IPS DF 6.9 (cell line): ENCODE measurements at places on chromosomes 11 and 22.

GRCh38 chr11:103544874-103545273 lies 435.6 kb downstream of the DYNC2H1 start:
- H3K4me3 ChIP-seq, result no peak overlapping the region
- no peak overlapping the region for H3K27ac ChIP-seq
- no peaks in the 10 kb centered on the region for H3K36me3 ChIP-seq
- DNase-seq, result no peak

DNA sequence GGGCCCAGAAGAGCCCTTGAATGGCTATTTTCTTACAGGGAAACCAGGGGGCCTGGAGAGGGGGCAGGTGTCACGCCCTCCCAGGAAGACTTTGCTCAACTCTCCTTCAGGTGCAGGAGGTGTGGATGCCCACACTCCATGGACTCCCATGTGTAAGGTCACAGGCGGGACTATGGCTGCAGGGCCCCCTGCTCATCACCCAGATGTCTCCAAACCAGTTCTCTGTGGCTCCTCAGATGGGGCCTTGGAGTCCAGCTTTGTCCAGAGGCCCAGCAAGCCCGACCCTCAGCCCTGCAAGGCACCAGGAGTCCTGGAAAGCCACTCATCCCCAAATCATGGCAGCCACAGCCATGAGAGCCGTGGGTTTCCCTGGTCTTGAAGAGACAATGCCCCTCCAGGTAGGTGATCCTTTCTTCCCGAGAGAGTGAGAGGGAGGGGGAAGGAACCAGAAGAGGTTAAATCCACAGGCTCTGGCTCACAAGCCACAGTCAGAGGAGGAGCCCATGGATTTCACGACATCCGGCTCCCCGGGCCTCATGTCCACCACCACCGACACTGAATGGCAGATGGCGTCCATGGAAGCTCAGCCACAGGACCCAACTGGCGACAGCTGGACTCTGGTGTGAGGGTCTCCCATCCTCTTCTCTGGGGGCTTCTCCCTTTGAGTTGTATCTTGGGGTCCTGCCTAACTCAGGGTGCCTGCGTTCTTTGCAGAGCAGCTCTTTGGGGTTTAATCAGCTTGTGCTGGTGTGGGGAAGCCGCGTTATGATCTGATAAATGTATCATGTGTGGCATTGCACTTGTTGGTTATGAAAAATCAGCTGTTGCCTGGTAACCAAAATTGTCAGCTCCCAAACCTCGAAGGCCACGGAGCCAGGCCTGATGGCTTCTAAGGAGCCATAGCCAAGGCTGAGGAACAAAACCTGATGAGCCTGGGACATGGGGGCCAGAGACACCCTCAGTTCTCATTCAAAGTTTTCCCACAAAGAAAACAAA lies 620.4 kb downstream of the BRD1 start:
- H3K27ac ChIP-seq, result no peak overlapping the region
- no peak overlapping the region for H3K4me3 ChIP-seq
- no peaks in the 10 kb centered on the region for H3K36me3 ChIP-seq

DNA sequence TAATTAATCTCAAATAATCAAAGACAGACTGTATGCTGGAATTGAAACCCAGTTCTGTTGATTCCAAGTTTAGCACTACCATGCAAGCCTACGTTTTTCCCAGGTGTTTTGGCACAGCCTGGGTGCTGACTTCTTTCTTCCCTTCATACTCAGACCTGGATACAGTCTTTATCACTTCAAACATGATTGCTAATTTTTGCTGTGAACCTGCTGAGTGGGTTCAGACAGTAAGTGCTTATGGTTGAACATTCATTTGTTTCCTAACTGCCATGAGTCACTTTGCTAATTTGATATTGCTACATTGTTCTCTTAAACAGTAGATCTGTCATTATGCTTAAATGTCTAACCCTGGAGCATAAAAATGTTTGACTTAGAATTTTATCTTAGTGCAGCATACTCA lies 12.2 kb downstream of the PAAF1 start:
- H3K27me3 ChIP-seq, result no peaks in the 10 kb centered on the region
- H3K36me3 ChIP-seq, result peaks cover 2% of the 10 kb centered on the region; the same call in 1 of the 2 replicates
- H3K27ac ChIP-seq, result no peak overlapping the region

DNA sequence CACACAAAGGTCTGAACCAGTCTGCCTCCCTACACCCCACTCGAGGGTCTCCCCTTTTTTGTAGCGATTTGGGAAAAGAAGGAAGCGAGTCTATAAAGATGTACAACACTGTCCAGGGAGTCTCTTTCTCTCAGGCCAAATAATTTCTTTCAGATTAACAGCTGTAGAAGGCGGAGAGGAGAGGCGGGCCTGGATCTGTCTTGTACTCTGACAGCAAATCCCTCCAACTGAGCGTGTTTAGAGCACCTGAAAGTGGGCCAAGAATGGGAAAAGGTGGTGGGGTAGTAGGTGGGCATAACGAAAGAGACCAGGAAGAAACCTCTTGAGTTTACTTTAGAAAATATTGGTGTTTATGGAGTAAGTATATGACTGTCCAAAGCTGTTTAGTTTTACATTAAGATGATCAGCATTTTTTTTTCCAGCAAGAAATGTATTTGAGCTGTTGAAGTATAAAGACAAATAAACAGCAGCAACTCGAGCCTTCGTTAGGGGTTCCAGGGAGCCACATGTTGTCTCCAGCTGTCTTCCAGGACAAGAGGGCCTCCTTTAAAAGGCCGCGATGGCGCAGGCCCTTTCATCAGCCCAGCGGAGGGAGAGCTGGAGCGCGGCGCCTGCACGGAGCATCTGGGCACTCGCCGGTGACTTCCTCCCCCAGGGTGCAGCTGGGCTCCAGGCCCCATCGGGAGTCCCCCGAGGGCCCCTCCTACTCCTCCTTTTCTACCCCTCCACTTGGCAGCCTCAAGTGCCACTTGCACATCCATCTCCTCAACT lies 34.9 kb downstream of the SCUBE1 start:
- no peak overlapping the region for H3K4me3 ChIP-seq
- H3K27me3 ChIP-seq, result no peaks in the 10 kb centered on the region
- no peak overlapping the region for H3K27ac ChIP-seq
- DNase-seq, result no peak

- no peak overlapping the region for H3K27ac ChIP-seq
- H3K36me3 ChIP-seq, result no peaks in the 10 kb centered on the region
Measured at GRCh38 chr11:101880222-101880621, 34.6 kb upstream of the CEP126 start.

DNA sequence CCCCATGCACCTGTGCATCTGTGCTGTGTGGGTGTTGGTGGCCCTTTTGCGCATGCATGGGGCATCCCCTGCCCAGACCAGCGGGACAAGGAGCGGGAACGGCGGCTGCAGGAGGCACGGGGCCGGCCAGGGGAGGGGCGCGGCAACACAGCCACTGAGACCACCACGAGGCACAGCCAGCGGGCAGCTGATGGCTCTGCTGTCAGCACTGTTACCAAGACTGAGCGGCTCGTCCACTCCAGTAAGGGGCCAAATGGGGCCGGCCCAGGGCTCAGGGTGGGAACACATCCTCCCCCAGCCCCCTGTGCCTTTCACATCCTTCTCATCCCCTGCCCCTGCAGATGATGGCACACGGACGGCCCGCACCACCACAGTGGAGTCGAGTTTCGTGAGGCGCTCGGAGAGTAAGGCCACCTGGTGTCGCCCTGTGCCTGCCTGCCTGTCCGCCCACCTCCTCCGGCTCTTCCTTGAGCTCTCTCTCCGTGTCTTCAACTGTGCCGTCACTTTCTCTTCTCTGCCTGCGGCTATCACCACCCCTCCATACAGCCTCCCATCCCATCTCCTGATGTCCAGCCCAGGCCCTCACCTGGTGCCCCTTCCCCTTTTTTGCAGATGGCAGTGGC lies 10.6 kb downstream of the SELENOM start:
- no peaks in the 10 kb centered on the region for H3K27me3 ChIP-seq
- no peak overlapping the region for H3K27ac ChIP-seq
- DNase-seq, result no peak

DNA sequence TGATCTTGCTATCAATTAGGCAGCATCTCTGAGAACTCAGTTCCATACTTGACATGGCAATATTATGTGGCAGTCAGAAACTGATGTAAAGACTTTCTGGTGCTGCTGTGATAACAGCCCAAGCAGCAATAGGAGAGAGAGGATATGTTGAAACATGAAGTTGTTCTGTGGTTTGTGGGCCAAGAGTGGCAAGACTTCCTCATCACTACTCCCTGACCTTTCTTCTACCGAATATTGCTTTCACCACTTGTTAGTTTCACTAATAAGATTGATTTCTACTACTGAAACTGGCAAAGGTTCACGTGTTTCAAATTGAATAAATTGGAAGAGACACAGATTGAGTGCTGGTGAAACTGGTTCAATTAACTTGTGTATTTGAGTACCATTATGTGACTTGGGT lies 852.6 kb upstream of the RAG2 start:
- no peak for DNase-seq
- H3K27me3 ChIP-seq, result no peaks in the 10 kb centered on the region

GRCh38 chr11:35856756-35857155 lies 87.1 kb upstream of the LDLRAD3 start:
- H3K4me1 ChIP-seq, result no peaks in the 10 kb centered on the region
- no peak for DNase-seq
- H3K36me3 ChIP-seq, result no peaks in the 10 kb centered on the region
- no peak overlapping the region for H3K27ac ChIP-seq
- no peak overlapping the region for H3K4me3 ChIP-seq
- no peaks in the 10 kb centered on the region for H3K27me3 ChIP-seq

DNA sequence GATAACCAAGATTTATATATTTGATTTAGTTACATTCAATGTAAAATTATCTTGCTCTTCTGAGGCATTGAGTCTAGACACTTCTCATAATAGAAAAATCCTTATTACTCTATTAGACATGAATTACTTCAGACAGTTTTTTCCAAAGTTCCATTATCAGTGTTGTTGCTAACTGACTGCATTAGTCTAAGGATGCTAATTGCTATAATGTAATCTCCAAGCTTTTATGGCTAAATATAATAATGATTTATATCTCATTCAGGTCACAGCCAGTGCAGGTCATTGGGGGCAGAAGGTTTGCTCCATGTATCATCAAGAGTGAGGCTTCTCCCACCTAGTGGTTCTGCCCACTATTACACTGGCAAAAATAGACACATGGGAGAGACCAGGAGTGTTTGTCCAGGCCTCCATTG lies 377.2 kb upstream of the DDI1 start:
- H3K27me3 ChIP-seq, result no peaks in the 10 kb centered on the region
- no peak overlapping the region for H3K4me3 ChIP-seq
- H3K36me3 ChIP-seq, result no peaks in the 10 kb centered on the region
- no peak for DNase-seq

DNA sequence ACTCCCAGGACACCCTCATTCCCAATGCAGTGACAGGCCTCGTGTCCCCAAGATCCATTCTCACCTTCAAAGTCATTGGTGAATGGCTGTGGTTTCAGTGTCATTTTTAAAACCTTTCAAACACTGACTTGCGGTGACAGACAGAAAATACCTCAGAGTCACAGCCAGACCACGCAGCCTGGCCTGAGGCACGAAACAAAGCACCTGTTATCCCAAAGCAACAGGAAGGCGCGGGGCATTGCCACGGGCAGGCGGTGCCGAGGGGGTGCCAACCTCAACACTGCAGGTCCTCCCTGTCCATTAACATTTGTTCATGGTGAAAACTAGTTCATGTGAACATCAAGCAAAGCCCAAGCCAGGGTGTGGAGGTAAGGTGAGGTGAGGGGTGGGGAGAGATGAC lies 38.2 kb downstream of the RPUSD4 start:
- no peak overlapping the region for H3K4me3 ChIP-seq
- no peaks in the 10 kb centered on the region; the same call in 1 of the 2 replicates for H3K4me1 ChIP-seq
- DNase-seq, result no peak
- H3K27ac ChIP-seq, result no peak overlapping the region
- H3K27me3 ChIP-seq, result no peaks in the 10 kb centered on the region
- no peaks in the 10 kb centered on the region for H3K36me3 ChIP-seq

DNA sequence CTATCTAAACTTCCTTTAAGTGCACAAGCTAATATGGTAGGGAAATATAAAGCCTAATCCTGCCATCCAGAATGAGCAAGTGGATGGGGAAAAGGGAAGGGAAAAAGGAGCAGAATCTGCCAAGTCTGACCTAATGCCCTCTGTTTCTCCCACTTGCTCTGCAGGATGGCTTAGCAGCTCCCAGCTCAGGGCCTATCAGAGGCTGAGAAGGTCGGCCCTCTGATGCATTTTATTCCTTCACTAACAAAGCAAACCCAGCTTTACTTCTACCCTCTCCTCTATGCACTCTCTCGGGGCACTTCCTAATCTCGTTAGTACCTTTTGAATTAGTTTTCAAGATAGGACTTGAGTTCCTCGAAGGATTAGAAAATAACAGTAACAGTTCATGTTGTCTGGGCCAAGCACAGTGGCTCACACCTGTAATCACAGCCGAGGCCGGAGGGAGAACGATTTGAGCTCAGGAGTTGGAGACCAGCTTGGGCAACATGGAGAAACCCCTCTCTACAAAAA lies 9.9 kb upstream of the OR51V1 start:
- no peak for DNase-seq
- H3K4me1 ChIP-seq, result no peaks in the 10 kb centered on the region
- H3K27ac ChIP-seq, result no peak overlapping the region
- H3K4me3 ChIP-seq, result no peak overlapping the region
- H3K36me3 ChIP-seq, result no peaks in the 10 kb centered on the region

GRCh38 chr11:85109141-85109540 lies 518.0 kb downstream of the DLG2 start:
- no peaks in the 10 kb centered on the region for H3K36me3 ChIP-seq
- no peak overlapping the region for H3K27ac ChIP-seq
- no peak overlapping the region for H3K4me3 ChIP-seq
- H3K4me1 ChIP-seq, result no peaks in the 10 kb centered on the region
- no peaks in the 10 kb centered on the region for H3K27me3 ChIP-seq
- no peak for DNase-seq

GRCh38 chr11:104844451-104844850 lies 53.8 kb downstream of the CASP12 start:
- no peak overlapping the region for H3K4me3 ChIP-seq
- H3K4me1 ChIP-seq, result no peaks in the 10 kb centered on the region
- no peak for DNase-seq
- H3K27ac ChIP-seq, result no peak overlapping the region

DNA sequence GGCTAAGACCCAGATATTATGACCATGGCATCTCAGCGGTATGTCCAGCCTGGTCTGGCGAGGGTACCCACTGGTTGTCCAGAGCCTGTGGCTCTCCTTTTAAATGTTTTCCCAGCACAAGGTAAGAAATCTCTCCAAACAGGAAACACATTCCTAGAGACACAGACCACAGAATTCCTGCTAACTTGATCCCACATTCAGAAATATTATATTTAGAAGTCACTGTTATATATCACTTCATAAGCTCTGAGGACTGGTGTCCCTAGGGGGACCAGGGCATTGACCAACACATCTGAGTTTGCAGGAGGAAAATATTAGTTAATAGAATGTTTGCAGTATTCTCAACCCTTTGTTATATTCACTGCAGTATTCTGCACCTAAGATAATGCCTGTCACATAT lies 23.1 kb downstream of the TMPRSS13 start:
- no peaks in the 10 kb centered on the region; the same call in 1 of the 2 replicates for H3K4me1 ChIP-seq

DNA sequence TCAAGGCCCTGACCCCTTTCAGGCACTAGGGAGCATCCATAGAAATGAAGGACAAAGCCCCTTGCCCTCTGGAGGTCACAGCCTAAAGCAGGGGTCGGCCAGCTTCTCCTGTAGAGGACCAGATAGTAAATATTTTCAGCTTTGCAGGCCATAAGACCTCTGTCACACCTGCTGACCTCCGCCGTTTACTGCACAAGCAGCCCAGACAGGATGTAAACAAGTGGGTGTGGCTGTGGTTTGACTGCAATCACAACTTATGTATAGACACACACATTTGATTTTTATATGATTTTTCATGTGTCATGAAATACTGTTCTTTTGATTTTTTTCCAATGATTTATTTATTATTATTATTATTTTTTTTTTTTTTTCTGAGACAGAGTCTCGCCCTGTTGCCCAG lies 34.3 kb downstream of the KIAA1671 start:
- no peak for DNase-seq
- no peaks in the 10 kb centered on the region for H3K36me3 ChIP-seq
- no peak overlapping the region for H3K27ac ChIP-seq
- no peaks in the 10 kb centered on the region for H3K27me3 ChIP-seq
- no peak overlapping the region for H3K4me3 ChIP-seq
- peaks cover 1% of the 10 kb centered on the region; the same call in 1 of the 2 replicates for H3K4me1 ChIP-seq
